ENCODE measurements at places on chromosomes 4 and X.

DNA sequence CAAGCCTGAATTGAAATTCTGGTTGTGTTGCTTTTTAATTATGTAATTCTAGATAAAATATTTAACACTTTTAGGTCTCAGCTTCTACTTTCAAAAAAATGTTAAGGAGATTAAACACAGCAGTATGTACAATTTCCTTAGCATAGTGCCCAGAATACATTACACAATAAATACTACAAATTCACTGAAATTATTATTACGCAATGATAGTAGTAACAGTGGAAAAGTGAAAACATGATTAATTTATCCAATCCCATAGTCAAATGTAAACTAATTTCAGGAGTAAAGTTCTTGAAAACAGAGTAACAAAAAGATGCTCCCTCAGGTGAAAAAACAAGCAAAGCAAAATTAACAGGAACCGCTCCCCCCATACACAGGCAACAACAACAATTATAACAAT lies 1915.4 kb downstream of the STIM2 start:
- no peak for DNase-seq

GRCh38 chrX:71540801-71541200 lies 7.9 kb downstream of the OGT start:
- no peak for DNase-seq

GRCh38 chr4:38015886-38016515 lies 55.8 kb downstream of the PTTG2 start:
- no peak for DNase-seq

- peak; percentile 71 for DNase-seq
Measured at GRCh38 chrX:72057331-72057730, 74.4 kb downstream of the RTL5 start.

GRCh38 chr4:2432991-2433530 lies 14.3 kb downstream of the CFAP99 start:
- DNase-seq = peak; percentile 59

- no peak for DNase-seq
Measured at GRCh38 chrX:18887825-18888212, 96.1 kb downstream of the PHKA2 start.

DNA sequence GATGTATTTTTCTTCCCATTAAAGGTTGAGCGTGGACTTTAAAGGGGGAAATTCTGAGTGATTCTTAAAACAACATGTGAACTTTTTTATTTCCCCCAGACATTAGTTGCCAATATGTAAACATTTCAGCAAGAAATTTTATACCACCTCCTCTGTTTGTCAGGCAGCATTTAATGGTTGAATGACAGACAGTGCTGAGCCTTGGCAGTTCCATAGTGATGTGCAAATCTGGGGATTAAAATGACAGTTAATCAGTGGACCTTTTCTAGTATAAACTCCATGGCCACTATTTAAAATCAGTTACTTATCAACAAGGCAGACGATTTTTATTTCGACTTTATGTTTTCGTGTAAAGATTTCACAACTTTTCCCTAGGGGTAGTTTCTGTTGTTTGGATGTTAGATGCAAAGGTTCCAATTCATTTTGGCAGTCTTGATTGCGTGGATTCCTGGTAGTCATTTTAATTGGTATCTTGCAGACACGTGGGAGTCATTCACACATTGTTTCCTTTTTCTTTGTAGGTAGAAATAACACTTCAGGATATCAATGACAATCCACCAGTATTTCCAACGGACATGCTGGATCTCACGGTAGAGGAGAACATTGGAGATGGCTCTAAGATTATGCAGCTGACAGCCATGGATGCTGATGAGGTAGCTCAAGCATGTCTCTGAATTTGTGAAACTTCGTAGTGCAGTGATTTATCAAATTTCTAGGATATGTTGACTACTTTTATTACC lies 83.7 kb downstream of the FAT4 start:
- DNase-seq = no peak

DNA sequence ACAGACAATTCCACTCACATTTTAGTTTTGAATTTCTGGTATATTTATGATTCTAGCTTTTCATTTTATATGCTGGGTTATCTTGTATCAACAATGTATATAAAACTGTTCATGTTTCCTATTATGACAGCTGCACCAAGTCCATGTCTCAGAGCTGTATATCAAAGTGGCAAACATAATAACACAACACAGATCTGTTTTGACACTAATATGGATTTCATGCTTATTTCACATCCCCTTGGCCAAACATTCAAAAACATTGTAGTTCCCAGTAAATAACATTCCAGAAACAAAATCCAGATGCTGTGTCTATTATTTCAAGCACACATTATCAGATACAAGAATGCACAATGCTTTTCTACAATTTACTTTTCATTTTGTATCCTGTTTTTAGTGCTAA lies 380.6 kb upstream of the MAGEB2 start:
- DNase-seq = no peak

- no peak for DNase-seq
Measured at GRCh38 chr4:141786946-141787345, 150.6 kb downstream of the IL15 start.

DNA sequence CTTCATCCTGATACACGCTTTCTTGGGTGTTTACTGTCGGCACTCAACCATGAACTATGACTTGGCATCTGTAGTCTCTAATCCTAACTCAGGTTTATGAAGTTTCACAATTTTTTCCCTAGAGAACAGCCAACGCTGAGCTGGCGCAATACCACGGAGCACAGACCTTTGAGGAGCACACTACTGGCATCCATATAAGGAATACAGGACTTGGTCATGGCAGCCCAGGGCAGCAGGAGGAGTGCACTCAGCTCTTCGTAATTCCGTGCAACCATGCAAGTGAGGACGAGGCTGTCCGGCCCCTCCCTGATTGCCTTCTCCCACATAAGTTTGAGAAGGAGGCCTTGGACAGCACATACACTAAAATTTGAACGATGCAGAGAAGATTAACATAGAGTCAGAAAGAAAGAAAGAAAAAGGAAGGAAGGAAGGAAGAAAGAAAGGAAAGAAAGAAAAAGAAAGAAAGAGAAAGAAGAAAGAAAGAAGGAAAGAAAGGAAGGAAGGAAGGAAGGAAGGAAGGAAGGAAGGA lies 41.0 kb upstream of the PDLIM5 start:
- no peak for DNase-seq

- no peak for DNase-seq
Measured at GRCh38 chrX:28120072-28120471, 138.8 kb upstream of the DCAF8L1 start.

DNA sequence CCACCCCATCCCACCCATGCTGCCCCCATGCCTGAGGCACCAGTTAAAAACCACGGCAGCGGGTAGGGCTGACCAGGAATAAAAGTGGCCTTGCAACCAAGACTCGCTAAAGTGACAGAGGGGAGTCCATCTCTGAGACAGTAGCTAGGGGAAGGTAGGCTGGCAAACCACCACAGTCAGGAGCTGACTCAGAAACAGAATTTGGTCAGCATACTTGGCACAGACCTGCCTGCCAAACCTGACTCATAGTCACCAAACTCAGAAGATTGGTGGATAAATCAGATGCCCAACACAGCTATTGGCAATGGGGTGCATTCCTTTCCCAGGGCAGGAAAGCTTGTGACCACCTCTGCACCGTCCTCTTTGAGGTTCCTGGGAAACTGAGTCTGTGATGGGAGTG lies 193.8 kb downstream of the BCOR start:
- DNase-seq = no peak

DNA sequence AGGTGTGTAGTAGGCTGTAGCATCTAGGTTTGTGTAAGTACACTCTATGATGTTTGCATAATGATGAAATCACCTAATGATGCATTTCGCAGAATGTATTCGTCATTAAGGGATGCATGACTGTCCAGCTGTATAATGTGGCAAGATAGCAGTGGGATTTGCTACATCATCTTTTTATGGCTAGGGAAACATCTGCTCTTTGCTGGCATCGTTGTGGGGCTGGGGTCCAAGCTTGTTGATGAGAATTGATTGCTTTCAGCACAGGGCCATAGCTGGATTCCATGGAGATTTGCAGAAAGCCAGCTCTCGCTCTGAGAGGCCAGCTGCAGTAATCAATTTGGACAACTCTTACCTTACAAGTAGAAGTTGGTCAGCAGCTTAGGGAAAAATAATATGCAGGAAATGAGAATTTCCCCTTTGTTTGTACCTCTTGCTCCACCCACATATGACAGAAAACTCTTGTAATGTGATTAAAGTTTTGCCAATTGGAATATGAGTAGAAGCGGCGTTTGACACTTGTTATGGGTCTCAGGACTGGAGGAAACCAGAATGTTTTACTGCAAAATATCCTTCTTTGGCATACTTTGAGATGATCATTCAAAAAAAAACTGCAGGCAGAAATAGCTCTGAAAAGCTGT lies 310.5 kb downstream of the RAPGEF2 start:
- DNase-seq = no peak
